ENCODE measurements at places on chromosomes 5 and 9. TPM values are rescaled to one million over a fixed set of nuclear protein-coding genes. Genes with fewer than 3 reads are reported as not detected.

DNA sequence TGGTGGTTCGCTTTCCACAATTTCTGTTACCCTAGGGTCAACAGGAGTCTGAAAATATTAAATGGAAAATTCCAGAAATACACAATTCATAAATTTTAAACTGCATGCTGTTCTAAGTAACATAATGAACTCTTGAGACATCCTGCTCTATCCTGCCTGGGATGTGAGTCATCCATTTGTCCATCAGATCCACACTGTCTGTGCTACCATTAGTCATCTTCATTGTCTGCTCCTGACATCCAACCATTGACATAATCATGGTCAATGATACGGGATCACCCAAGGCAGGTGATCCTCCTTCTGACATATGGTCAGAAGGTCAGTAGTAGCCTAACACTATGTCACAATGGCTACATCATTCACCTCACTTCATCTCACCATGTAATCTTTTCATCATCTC is 276.7 kb upstream of the KIF2A start:
- H3K27me3 ChIP-seq, result no peaks in the 10 kb centered on the region
- DNase-seq, result no peak

ADGRD2 gene
- not detected for total RNA-seq

C5 gene
- total RNA-seq, result 3.2 TPM

DNA sequence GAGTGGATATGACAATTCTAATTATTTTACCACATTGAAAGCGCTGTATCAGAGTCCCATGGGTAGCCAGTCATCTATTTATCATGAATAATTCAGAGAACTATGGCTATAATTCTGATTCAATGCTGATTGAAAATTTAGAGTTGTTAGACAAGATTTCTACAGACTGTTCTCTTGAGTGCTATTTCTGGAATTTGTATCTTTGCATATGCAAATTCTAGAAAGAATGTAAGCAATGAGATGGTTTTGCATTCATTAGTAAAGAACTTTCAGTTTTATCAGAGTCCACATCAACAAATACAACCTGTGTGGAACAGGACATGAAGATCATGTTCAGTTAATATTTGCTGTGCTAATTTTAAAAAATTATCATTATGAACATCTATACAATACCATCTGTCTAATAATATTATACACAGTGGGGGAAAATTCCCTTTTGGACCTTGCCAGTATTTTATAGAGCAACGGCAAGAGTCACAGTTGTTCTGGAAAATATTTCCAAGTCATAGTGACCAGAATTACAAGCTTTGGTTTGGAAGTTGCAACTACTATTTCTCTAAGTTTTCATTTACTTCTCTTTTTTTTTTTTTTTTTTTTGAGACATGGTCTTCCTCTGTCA is 372.7 kb upstream of the PTGER4 start:
- H3K27ac ChIP-seq, result no peak overlapping the region
- no peaks in the 10 kb centered on the region for H3K36me3 ChIP-seq
- no peak for DNase-seq
- H3K27me3 ChIP-seq, result no peaks in the 10 kb centered on the region

DNA sequence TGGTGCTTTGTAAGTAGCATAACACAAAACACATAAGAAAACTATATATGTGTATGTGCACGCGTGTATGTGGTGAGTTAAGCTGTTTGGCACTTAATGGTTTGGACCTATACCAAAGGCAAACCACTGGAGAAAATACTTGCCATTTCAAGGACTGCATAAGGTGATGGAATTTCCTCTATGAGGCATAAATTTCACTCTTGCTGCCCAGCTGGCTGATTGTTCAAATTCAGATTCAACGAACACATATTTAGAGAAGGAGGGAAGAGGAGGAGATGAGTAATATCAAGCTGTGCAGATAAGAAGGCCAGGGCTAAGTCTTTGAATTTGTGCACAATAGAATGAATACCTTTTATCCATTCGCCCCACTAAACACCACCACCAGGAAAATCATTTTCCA is 470.6 kb upstream of the MPDZ start:
- H3K27me3 ChIP-seq, result no peaks in the 10 kb centered on the region
- H3K4me3 ChIP-seq, result no peak overlapping the region
- no peaks in the 10 kb centered on the region for H3K36me3 ChIP-seq
- no peak for DNase-seq

- H3K4me3 ChIP-seq, result no peak overlapping the region
- peaks cover 17% of the 10 kb centered on the region for H3K4me1 ChIP-seq
- DNase-seq, result peak; percentile 44
- H3K27me3 ChIP-seq, result no peaks in the 10 kb centered on the region
- H3K27ac ChIP-seq, result no peak overlapping the region
- H3K36me3 ChIP-seq, result no peaks in the 10 kb centered on the region
These were observed 177.3 kb downstream of the MACROH2A1 start for GRCh38 chr5:135221696-135222095.

- peaks cover 10% of the 10 kb centered on the region for H3K36me3 ChIP-seq
- H3K27me3 ChIP-seq, result no peaks in the 10 kb centered on the region
- DNase-seq, result no peak
- peak overlapping the region; percentile 61 for H3K27ac ChIP-seq
- peak overlapping the region; percentile 27 for H3K4me3 ChIP-seq
These were observed 260.4 kb downstream of the FANCC start for GRCh38 chr9:95057101-95057500.

CBY3 gene
- not detected for total RNA-seq

IRX2 gene
- total RNA-seq, result 27.2 TPM

All from suprapubic skin (tissue), 4 donors.